ENCODE measurements at places on chromosomes 3 and 15.

DNA sequence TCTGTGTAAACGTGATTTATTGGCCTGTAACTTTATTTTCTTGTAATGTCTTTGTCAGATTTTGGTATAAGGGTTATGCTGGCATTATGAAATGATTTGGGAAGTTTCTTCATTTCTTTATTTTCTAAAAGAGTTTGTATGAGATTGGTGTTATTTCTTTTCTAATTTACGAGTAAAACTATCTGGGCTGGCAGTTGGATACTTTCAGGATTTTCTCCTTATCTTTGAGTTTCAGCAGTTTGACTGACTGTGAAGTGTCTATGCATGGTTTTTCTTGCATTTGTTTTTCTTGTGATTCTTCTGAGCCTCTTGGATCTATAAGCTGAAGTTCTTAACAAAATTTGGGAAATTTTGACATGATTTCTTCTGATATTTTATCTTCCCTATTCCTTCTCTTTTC lies 18.1 kb downstream of the ADGRG7 start:
- DNase-seq: no peak

DNA sequence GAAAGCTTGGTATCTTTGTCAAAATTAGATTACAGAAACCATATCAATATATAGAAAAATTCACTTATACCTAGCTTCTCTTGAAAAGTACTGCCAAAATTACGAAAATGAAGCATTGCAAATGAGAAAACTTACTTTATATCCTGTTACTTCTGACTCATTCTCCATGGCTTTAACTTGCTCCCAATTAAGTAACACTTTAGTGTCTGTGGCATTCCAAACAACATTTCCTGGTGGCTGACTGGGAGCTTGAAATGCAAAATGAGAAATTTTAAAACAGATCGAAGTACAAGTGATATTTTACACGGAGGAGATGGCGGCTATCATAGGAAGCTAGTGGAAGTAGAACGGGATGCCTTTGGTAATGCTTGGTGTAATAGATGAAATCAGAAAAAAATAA lies 347.3 kb downstream of the CNTN3 start:
- DNase-seq: no peak

DNA sequence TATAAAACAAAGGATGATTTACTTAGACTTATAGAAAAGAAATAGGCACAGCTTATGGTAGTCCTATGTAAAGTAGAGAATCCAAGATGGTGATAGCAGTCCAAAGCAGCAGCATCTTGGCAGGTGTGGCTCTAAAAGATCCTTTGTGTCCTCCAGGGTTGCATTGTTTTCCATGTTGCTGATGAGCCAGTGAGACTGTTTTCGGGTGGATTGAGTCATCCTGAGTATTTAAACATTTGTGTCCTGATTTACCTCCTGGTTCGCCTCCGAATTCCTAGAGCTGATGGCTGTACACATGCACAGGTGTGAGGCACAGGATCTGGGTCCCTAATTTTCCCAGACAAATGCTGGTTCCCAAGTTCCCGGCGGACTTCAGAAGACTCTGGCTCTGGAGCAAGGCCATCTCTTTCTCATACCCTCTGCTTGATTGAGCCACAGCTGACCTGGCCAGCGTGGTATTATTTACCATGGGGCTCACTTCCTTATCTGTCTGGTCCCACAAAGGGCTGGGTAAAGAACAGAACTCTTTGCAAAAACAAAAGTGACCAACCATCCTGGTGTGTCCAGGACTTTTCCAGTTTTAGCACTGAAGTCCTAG lies 51.0 kb downstream of the ARNT2 start:
- no peak for DNase-seq

DNA sequence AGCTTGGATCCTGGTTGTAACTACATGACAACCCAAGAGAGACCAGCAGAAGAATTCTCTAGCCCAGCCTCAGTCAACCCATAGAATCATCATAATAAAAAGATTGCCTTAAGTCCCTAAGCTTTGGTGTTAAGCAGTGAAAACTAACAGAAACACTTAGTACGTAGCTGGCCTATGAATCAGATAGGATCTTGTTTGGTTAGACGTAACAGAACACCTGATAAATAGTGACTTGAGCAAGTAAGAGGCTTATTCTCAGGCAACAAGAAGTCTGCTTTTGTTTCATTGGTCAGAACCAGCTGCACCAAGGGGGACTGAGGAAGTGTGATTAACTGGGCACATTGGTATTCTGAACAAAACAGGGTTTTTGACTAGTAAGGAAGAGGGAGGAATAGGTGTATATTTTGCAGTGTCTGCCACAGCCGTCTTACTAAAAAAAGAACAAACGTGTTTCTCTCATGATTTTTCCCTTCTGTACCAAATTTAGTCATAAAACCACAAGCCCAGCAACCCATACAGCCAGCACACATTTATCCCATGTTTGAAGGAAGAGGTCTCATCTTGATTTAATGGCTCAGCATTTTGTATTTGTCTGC lies 53.3 kb upstream of the GLCE start:
- no peak for DNase-seq

- no peak for DNase-seq
Measured at GRCh38 chr3:133038731-133039375, 662 bp downstream of the TMEM108 start.

GRCh38 chr3:170705131-170705530 lies 119.3 kb upstream of the SLC7A14 start:
- DNase-seq: no peak

DNA sequence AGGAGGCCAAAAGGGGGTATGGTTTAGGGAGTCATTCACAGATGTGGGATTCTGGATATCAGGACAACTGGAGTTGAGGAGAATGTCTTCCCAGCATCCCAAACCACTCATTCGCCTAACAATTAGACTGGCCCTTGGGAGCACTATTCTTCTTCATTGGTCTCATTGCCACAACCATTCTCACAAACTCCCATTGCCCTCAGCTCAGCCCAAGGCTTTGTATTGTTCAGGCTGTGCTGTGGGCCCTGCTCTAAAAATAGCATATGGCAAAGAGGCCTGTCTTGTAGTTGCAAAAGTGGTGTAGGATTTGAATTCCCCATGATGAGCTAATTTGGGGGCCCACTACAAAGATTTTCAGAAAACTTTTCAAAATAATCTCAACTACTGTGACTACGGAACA lies 6.3 kb upstream of the ADAMTS9 start:
- no peak for DNase-seq

DNA sequence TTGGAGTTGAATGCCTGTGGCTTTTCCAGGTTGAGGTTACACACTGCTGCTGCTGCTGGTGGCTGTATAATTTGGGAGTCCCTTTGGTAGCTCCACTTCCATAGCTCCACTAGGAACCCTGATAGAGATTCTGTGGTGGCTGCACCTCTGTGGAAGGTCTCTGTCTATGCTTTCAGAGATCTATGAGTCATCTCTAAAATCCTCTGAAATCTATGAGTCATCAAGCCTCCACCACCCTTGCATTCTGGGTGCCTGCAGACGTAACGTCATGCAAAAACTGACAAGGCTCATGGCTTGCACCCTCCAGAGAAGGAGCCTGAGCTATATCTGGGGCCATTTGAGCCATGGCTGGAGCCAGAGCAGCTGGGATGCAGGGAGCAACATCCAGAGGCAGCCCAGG lies 1037.0 kb upstream of the CFAP20DC start:
- DNase-seq: no peak

DNA sequence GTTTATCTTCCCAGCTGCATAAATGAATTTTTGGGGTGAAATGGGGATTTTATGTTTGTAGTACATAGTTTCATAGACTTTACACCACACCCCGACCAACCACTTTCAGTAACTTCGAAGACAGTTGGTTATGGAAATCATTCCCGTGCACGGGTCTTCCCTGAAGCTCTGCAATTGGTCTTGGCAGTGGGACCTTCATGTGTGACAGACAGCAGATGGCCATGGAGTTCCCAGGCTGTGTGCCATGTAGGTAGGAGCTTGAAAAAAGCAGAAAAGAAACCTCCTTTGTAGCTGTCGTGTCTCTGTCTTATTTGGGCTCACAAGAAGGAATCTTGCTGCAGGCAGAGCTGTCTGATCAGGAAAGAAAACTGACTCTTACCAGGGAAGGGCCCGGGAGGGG lies 25.9 kb downstream of the EXOG start:
- no peak for DNase-seq

GRCh38 chr3:74824366-74824765 lies 209.9 kb upstream of the CNTN3 start:
- DNase-seq: no peak

DNA sequence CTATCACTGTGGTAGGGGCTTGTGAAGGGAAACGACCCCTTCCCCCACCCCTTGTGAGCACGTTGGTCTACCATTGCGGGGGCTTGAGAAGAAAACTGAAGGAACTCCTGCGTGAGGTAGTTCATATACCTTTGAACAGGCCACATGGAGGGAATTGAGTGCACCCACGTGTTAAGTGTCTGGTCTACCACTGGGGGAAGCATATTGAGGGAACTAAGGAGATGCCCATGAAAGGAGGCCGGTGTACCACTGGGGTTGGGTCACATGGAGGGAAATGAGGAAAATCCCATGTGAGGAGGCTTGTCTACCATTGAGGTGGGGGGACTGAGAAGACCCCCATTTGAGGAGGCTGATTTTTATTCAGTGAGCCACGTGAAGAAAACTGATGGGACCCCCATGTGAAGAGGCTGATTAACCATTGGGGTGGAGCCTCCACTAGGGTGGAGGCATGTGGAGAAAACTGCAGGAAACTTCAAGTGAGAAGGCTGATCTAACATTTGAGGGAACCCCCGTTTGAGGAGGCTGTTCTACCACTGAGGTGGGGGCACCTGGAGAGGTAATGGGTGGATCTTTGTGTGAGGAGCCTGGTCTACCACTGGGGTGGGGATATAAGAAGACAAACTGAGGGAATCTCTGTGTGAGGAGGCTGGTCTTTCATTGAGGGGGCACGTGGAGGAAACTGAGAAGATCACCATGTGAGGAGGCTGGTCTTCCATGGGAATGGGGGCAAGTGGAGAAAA lies 163.2 kb downstream of the FBLN2 start:
- no peak for DNase-seq

Data from stimulated activated CD8-positive, alpha-beta memory T cell treated with anti-CD3 and anti-CD28 coated beads, Interleukin-2, amount 100 ng/mL, for 1 hour (primary cell).